Kidney (tissue), 22 donors: ENCODE measurements at places on chromosomes 1 and 21. TPM values are rescaled to one million over a fixed set of nuclear protein-coding genes. Genes with fewer than 3 reads are reported as not detected.

The NPHS2 gene
- total RNA-seq, result 1.2 TPM

The LCA5L gene
- total RNA-seq, result 4.3 TPM

The ACBD3 gene
- 43.1 TPM for total RNA-seq

The SHISA4 gene
- total RNA-seq, result 10.4 TPM

The CFHR5 gene
- total RNA-seq, result not detected

The RHEX gene
- 39.5 TPM for total RNA-seq

The AUNIP gene
- 0.38 TPM for total RNA-seq

The GPR3 gene
- total RNA-seq, result 0.38 TPM
